ENCODE measurements at places on chromosomes 16 and 17.
A peak's percentile ranks its signal among the peaks of the same experiment; 100 is the strongest.

GRCh38 chr17:81891303-81891552 lies 158 bp downstream of the ALYREF start:
- no peak for DNase-seq

DNA sequence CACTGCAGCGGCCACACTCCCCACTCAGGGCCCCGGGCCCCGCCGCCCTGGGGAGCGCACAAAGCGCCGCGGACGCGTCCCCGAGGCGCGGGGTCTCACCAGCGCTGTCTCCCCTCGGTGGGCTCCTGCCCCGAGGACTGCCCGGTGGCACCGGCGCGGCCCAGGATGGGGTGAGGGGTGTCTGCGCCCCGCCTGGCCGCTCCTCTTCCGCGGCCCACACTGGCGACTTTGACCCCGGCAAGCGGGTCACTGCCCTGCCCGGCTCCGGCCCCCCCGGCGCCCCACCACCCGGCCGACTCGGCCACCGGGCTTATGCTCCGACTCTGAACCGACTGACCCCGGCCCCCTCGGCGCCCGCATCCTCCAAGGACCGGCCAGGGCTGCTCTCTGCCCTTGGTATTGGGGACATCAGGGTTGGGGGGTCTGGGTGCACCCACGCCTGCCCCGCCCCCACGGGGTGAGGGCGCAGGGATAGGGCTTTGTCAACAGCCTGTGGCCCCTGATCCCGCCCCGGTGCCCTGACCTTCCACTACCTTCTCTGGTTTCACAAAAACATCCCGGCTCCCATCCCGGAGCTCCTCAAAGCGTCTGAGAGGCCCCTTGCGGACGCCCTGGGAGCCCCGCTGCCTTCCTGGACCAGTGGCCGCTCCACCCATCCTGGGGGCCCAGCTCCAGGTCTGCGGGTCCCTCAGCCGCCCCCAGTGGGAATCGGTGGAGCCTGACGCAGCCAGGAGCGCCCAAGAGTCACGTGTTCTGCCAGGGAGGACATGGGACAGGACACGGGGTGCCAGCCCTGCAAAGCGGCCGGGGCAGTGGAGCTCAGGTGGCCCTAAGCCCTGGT lies 829 bp downstream of the GCGR start:
- no peak for DNase-seq

- peak; percentile 85 for DNase-seq
Measured at GRCh38 chr16:84175350-84176081, 11.3 kb downstream of the TAF1C start.

DNA sequence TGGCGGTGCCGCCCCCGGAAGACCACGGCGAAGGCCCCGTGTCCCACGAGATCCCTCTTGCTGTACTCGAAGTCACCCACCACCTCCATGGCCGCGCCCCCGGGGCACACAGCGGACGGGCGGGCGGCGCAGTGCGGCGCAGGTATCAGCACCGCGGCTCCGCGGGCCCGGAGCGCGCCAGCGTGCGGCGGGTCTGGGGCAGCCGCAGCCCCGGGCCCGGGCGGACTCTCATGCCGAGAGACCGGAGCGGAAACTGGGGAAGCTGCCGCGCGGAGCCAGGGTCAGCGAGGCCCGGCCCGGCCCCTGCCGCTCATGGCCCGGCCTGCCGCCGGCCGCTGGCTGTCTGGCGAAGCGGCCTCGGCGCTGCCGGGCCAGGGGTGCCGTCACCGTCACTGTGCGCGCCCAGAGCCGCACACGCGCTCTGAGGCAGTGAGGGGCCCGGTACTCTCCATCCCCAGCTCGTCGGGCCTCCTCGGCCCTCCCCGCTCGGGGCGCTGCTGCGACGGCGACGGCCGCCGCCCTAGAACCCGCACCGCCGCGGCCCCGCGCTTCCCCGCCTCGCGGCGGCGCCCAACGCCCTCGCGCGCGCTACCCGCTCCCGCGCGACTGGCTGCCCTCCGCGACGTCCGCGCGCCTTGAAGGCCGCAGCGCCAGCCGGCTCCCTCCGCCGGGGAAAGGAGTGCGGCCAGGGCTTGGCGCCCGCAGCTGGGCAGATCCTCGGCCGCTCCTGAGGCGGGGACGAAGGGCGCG lies at the start of gene ULK2:
ULK2 (minus strand) TSS at position 608 of the 750 bp plus-strand sequence; CDS start at position 89, 519 bp downstream.
- DNase-seq, result peak; percentile 62

GRCh38 chr17:81890447-81891302 lies 711 bp downstream of the ALYREF start:
- peak; percentile 35 for DNase-seq

GRCh38 chr17:68356949-68357455 lies 65.7 kb downstream of the ARSG start:
- DNase-seq, result no peak

DNA sequence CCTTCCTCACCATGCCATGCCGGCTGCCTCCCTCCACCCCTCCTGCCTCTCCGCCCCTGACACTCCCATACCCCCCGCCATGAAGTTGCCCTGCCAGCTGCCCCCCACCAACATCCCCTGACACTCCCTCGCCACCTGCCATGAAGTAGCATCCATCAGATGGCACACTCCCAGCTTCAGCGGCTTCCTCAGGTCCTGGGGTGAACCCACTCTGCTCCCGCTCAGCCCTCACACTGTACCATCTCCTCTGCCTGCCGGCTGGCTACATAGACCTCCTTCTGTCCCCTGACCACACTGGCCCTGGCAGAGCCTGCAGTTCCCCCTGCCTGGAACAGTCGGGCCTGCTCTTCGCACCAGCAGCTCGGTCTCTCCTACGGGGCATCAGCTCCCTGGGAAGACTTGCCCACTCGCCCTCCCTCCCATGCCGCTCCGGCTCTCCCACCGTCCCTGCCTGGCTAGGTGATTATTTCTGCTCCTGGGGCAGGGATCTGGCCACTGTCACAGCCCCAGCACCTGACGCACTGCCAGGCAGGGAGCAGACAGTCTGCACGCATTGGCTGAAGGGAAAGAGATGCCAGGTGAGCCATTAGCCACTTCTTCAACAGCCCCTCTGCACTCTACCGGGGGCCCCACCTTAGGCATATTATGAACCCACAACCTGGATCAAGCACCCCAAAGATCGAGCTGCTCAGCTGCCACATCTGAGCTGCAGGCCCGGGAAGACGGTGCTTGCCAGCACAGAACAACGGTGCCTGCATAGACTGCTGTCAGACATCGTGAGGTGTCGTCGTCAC lies 9.0 kb downstream of the CANT1 start:
- DNase-seq, result no peak

DNA sequence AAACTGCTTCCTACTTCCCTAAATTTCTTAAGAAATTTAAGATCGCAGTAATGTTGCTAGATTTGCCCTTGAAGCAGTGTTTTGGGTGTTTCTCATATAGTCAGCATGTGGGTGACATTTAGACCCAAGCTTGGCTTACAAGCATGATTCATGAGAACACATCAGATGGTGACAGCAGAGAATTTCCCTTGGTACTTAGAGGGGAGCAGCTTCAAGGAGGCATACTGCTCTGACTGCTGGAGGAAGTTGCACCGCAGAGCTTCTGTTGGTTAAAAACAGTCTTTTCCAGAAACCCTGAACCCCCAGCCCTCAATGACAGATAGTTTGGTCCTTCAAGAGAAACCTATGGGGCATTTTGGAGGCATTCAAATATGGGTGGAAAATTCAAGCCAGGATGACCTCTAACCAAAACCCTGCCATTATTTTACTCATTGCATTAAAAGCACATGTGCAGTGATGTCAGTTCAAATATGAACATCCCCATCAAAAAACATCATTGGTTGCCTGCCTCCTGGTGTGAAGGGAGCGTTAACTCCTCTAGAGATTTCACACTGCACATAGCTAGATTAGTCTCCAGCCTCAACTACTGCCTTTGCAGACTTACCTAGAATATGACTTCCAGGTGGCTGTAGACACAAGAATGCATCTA lies 201.5 kb upstream of the CACNG5 start:
- no peak for DNase-seq

- DNase-seq, result no peak
Measured at GRCh38 chr17:6064868-6065267, 5.3 kb upstream of the WSCD1 start.

DNA sequence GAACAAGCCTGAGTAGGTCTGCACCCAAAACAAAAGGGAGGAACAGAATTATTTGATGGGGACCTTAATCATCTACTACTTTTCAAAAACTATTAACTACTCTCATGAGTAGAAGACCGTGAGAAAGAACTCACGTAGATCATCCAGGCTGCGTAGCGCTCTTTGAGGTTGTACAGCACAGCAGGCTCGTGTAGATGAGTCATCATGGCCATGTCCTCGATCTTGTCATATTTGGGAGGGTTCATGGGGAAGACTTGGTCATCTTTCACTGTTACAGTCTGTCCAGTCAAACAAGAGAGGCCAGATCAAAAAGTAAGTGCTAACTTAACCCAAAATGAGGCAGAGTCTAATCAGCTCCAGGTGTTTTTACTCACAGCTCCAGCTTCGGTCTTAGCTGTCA lies 2.3 kb downstream of the MYH1 start:
- no peak for DNase-seq

DNA sequence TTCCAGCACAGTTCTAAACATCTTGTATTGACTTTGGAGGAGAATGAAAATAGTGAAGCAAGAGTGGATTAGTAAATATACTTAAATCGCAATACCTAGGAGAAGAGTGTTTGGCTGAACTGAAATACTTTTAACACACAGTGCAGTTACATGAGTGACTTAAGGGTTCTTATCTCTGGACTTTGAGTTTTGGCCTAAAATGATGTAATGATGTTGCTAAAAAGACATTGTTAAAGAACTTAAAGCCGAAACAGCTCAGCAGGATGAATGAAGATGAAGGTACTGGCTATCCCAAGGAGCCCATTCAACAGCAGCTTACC lies 28.1 kb downstream of the PMP22 start:
- no peak for DNase-seq

DNA sequence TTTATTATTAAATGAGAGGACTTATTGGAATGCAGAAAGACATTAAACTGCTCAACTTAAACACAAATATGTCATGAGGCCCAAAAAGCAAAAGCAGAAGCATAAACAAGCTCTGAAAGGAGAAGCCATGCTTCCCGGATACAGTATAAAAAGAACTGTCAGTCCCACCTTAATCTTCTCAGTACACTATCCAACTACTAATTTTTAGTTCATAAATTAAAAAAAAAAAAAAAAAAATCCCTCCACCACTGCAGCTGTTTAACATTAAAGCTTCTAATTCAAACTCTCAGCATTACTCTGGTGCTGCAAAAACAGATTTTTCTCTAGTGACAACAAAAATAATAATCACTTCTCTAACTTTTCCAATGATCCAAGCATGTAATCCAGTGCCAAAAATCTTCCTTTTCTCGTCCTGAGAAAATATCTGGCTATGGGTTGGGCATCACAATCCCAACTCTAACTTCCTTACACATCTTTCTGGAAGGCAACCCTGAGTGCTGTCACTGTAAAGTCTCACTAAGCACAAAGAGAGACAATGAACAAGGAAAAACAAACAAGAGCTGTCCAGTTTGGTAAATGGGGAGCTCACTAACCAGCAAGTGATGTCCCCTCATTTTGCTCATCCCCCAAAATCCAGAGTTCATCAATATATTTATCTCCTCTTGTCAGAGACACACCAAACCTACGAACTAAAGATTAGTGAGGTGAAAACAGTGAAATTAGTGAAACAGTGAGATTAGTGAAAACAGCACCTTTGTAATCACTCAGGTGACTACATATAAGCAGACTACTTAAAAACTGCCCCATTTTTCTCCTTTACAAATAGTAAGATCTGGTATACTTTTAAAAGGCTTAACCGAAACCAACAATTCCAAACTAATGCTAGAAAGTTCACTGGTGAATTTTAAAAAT lies 5.5 kb downstream of the USP32 start:
- DNase-seq, result no peak

DNA sequence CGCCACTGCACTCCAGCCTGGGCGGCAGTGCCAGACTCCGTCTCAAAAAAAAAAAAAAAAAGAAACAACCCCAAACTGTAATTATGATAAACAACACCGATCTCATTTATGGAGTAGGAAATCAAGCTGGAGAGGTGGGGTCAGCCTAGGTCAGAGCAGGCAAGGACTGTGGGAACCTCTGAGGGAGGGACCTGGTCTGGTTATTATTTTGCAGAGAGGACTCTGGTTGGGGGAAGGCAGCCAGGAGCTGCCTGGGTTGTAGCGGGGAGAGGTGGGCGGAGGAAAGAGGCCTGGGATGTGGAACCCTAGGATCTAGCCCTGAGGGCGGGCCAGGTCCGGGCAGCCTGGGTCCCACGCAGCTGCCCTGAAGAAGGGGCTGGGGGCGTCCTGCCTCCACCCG lies 10.9 kb upstream of the HS3ST6 start:
- DNase-seq, result peak; percentile 42

- no peak for DNase-seq
Measured at GRCh38 chr16:60107437-60107836, 1373.3 kb upstream of the GOT2 start.

- DNase-seq, result no peak
Measured at GRCh38 chr16:17557480-17557879, 86.7 kb upstream of the XYLT1 start.

- no peak for DNase-seq
Measured at GRCh38 chr16:13957197-13958078, 37.5 kb downstream of the ERCC4 start.

DNA sequence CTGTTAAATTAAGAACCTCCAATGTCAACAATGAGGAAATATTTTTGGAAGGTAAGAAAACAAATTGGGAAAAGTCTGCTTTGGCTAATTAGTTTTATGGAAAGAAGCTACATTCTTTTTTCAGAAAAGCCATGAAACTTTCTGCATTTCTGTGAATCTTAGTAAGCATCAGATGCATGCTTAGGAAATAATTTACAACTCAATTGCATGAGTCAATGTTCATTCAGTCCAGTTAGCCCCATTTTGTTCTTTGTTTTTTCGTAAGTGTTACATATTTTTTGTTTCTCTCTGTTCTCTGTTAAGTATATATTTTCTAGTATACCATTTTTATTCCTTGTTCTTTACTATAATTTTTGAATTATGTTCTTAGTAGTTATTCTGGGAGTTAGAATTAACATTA lies 195.2 kb upstream of the KIF2B start:
- no peak for DNase-seq

Data from NCI-H82 (cell line).